ENCODE measurements at places on chromosomes 4 and X. TPM values are rescaled to one million over a fixed set of nuclear protein-coding genes. Genes with fewer than 3 reads are reported as not detected.

The CDKL2 gene
- total RNA-seq, result 2.3 TPM

The LIN54 gene
- total RNA-seq, result 15.2 TPM

The CCDC158 gene
- total RNA-seq, result 1.3 TPM

The FAM90A26 gene
- not detected for total RNA-seq

The TEX13C gene
- total RNA-seq, result not detected
